ENCODE measurements at places on chromosomes 3 and 15.

GRCh38 chr3:105837143-105837740, 31.6 kb downstream of the CBLB start:
- H3K36me3 ChIP-seq = no peaks in the 10 kb centered on the region
- H3K4me1 ChIP-seq = no peaks in the 10 kb centered on the region
- no peak overlapping the region for H3K27ac ChIP-seq
- DNase-seq = no peak
- H3K27me3 ChIP-seq = no peaks in the 10 kb centered on the region
- no peak overlapping the region for H3K4me3 ChIP-seq

GRCh38 chr3:45760878-45761711, 35.2 kb downstream of the SLC6A20 start:
- no peak overlapping the region for H3K27ac ChIP-seq
- peak; percentile 55 for DNase-seq
- no peak overlapping the region for H3K4me3 ChIP-seq
- H3K27me3 ChIP-seq = no peaks in the 10 kb centered on the region
- no peaks in the 10 kb centered on the region for H3K4me1 ChIP-seq

DNA sequence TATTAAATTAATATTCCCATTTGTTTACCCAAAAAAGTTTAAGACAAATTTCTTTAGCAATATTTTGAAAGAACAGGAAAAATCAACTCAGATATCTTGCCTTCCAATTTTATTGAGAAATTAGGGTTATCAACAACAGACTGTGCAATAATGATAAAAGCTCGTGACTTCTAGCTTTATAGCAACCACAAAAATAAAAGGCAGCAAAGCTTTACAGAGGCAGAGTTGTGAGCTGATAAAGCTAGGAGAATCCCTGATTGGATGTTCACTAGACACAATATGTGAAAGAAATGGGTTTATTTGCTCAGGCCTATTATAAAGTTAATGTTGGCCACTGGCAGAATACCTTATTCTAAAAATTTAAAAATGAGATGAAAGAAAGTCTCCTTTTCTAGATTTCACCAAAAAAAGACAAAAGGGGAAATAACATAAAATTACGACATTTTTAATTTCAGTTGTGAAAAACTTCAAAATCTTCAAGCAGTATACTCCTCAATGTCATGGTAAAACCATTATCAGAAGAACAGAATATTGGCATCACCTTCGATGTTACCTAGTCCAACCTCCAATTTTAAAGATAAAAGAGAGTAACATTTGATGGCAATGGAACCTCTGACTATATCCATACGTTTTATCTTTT, 2.8 kb downstream of the VPS13C start:
- no peaks in the 10 kb centered on the region for H3K36me3 ChIP-seq
- H3K27me3 ChIP-seq = no peaks in the 10 kb centered on the region
- no peak for DNase-seq
- H3K4me3 ChIP-seq = no peak overlapping the region
- H3K4me1 ChIP-seq = peaks cover 2% of the 10 kb centered on the region
- no peak overlapping the region for H3K27ac ChIP-seq

- H3K27me3 ChIP-seq = no peaks in the 10 kb centered on the region
- H3K36me3 ChIP-seq = no peaks in the 10 kb centered on the region
- H3K4me3 ChIP-seq = no peak overlapping the region
- no peaks in the 10 kb centered on the region for H3K4me1 ChIP-seq
- no peak overlapping the region for H3K27ac ChIP-seq
These were observed 44.3 kb downstream of the NMNAT3 start for GRCh38 chr3:139633511-139633910.

DNA sequence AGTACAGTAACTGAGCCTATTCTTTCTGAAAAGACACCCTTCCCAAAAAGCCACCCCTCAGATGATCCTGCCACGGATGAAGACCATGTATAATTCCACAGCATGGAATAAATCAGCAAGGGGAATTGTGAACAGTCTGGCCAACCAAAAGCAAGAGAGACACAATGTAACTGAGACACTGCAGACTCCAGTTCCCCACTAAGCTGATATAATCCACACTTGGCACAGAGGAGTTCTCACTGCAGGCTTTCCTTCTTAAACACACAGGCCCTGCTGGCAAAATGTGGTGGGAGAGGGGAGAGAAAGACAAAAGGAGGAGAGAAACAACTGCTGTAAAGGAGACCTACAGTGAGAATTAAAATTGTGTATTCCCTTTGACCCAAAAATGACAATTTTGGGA, 12.7 kb downstream of the GPR156 start:
- DNase-seq = no peak
- no peaks in the 10 kb centered on the region for H3K4me1 ChIP-seq
- no peaks in the 10 kb centered on the region for H3K27me3 ChIP-seq
- no peak overlapping the region for H3K27ac ChIP-seq
- no peak overlapping the region for H3K4me3 ChIP-seq
- no peaks in the 10 kb centered on the region for H3K36me3 ChIP-seq

DNA sequence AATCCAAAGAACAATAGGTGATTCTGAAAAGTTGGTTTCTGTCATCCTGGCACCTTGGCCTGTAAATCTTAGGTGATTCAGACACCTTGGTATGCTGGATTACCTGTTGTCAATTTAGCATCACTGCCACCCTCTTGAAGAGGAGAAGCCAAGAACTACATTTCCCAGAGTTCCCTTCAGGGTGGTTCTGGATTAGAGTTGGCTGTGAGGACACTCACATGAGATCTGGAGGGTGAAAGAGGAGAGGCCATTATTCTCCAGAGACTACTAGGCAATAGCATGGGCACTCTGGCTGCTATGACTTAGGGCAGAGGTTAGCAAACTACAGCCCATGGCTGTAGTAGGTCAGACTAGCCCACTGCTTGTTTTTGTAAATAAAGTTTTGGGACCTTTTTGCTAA, 41.7 kb upstream of the CORO2B start:
- DNase-seq = no peak
- no peaks in the 10 kb centered on the region for H3K36me3 ChIP-seq
- no peaks in the 10 kb centered on the region for H3K27me3 ChIP-seq
- H3K27ac ChIP-seq = no peak overlapping the region

- H3K4me1 ChIP-seq = no peaks in the 10 kb centered on the region
- no peak overlapping the region for H3K4me3 ChIP-seq
- no peak overlapping the region for H3K27ac ChIP-seq
- H3K27me3 ChIP-seq = no peaks in the 10 kb centered on the region
These were observed 117.7 kb upstream of the RASGRP1 start for GRCh38 chr15:38682363-38682762.

DNA sequence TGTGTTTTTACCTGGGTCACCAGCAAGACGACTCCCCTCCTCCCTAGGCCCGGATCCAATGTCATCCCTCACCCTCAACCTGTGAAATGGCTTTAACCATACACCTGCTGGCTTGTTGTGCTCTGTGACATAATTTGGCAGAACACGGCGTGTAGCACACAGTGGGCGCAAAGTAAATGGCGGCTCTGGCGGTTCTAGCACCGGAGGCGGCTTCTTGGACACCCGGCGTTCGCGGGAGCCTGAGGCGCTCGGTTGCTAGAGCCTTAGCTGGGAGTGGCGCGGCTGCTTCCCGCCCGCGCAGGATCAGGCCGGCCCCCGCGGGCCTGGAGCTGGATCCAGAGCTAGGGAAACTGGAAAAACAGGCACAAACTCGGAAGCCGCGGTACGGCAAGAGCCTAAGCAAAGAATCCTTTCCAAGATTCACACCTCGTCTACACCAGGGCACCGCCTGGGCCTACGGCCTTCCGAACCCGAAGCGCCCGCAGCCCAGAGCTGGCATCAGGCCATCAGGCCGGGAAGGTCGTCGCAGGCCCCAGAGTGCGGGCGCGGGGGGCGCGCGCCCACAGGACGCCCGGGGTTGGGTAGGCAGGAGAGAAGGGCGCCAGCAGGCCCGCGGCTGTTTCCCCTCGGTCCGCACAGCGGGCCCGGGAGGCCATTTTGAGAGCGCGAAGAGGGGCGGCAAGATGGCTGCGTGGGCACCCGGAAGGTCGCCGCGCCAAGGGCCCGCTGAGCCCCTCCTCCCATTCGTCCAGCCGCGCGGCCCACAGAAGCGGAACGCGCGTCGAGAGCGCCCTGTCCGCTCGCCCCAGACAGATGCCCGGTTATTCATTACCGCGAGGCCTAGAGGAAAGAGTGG, 43.9 kb upstream of the POLG start:
- H3K27ac ChIP-seq = peak overlapping the region; percentile 66
- no peaks in the 10 kb centered on the region for H3K27me3 ChIP-seq
- H3K36me3 ChIP-seq = no peaks in the 10 kb centered on the region
- H3K4me3 ChIP-seq = peak overlapping the region; percentile 76

GRCh38 chr3:147409143-147410115, at the start of gene ZIC1:
Gene ZIC1, plus strand, starts transcription at chr3:147409365. Its CDS starts 748 bp downstream, at chr3:147410113.
- peaks cover 3% of the 10 kb centered on the region for H3K4me1 ChIP-seq
- H3K27ac ChIP-seq = no peak within 1 kb of the TSS
- peaks cover 100% of the 10 kb centered on the region for H3K27me3 ChIP-seq
- DNase-seq = no peak
- H3K4me3 ChIP-seq = peak within 1 kb of the TSS; percentile 9
- H3K36me3 ChIP-seq = no peaks in the 10 kb centered on the region

DNA sequence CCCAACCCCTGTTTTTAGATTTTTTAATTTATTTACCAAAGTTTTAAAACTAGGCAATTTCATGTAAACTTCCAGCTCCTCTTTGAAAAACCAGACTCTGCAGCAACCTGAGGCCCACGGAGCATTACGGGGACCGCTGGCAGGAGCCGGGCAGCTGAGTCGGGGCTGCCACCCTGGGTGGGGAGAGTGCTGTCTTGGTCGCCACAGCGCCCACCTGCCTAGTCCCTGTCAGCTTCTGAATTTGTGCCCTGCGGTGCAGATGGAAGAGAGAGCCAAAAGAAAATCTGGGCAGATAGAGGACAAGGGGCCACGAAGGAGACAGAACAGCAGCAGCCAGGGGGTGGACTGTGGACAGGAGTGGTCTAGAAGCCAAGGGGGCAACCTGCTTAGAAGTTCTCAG, 34.6 kb downstream of the PXYLP1 start:
- no peak for DNase-seq
- no peaks in the 10 kb centered on the region for H3K27me3 ChIP-seq
- no peak overlapping the region for H3K27ac ChIP-seq
- no peaks in the 10 kb centered on the region for H3K4me1 ChIP-seq
- H3K36me3 ChIP-seq = no peaks in the 10 kb centered on the region
- H3K4me3 ChIP-seq = no peak overlapping the region

DNA sequence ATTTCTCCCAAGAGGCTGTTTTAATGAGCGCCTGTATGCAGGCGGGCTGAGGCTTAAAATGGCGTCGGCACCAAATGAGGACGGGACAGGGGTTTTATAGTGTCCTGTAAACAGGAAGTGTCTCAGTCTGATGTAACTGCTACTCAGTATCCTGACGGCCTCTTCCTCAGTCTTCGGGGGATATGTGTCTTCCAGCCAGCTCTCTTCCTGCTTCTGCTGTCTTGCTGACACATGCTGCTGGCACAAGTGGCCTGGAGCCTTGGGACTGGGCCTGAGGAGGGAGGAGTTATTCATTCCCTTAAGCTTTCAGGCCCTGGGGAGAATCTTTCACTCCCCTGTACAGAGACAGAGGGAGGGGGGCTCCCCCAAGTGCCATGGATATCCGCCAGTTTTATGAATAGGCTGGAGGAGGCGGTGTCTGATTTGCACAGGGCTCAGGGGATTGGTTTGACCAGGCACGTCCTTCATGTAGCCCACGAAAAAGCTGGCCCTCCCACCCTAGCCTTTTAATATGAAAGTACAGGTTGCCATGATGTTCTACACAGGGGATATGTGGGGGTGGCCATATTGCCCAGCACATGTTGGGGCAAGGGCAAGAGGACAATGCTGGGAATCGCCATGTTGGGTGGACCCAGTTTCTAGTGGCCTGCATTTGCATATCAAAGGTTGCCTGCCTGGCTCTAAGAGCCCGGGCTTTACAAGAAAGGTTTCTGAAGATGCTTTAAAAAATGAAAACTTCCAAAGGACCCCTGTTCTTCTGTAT, 19.9 kb downstream of the NDUFB4 start:
- H3K4me3 ChIP-seq = no peak overlapping the region
- H3K36me3 ChIP-seq = no peaks in the 10 kb centered on the region

- H3K27me3 ChIP-seq = no peaks in the 10 kb centered on the region
- no peaks in the 10 kb centered on the region for H3K36me3 ChIP-seq
- H3K4me3 ChIP-seq = no peak overlapping the region
- peaks cover 6% of the 10 kb centered on the region for H3K4me1 ChIP-seq
These were observed 161.0 kb upstream of the CGNL1 start for GRCh38 chr15:57215326-57215725.

DNA sequence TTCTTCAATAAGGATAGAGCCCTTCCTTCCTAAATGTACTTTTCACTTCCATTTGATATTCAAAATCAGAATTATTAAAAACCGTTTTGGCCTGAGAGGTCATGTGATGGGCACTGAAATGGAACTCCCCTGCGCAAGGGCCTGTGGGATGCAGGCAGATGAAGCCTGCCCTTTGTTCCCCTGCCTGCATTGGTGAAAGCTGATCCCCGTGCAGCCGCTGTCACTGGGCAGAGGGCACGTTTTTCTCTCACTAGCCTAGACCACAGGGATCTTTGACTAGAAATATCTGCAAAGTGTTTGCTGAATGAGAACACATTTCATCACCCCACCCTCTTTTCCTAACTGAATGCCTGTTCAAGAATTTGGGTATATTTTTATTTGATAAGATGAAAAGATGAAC, 74.9 kb downstream of the TIPARP start:
- no peak overlapping the region for H3K4me3 ChIP-seq
- no peak for DNase-seq
- H3K36me3 ChIP-seq = no peaks in the 10 kb centered on the region
- no peak overlapping the region for H3K27ac ChIP-seq
- H3K27me3 ChIP-seq = no peaks in the 10 kb centered on the region

DNA sequence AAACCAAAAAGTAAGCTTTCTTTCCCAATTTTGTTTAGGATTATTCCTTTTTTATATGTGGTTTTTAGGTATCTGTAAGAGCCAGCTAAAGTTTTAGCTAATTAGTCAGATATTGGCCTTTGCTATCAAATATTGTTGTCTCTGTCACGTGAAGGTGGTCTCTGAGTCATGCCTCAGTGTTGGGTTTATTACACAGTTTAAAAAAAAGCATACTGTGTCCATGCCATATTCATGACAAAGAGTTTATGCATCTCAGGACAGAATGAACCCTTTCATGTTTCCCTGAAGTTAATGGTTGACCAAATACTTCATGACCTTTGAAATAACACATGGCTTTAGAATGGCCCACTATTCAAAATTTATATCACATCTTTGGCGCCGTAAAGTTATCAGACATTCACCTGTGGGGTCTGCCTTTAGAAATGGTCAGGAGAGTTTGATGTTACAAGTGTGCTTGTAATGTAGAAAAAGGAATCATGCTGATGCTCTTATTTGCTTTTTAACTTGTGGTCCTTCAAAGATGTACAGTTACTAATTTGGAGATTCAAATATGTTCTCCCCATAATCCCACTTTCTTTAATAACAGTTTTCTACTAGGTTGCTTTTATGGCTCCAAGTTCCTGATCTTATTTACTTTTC, 101.5 kb downstream of the MYRIP start:
- H3K27ac ChIP-seq = no peak overlapping the region
- no peaks in the 10 kb centered on the region for H3K27me3 ChIP-seq
- DNase-seq = no peak

GRCh38 chr3:184730924-184731323, 19.1 kb upstream of the MAGEF1 start:
- H3K27me3 ChIP-seq = no peaks in the 10 kb centered on the region
- H3K4me3 ChIP-seq = no peak overlapping the region
- H3K36me3 ChIP-seq = no peaks in the 10 kb centered on the region

- no peak for DNase-seq
- no peaks in the 10 kb centered on the region for H3K36me3 ChIP-seq
- no peaks in the 10 kb centered on the region for H3K4me1 ChIP-seq
- no peak overlapping the region for H3K4me3 ChIP-seq
These were observed 28.3 kb upstream of the MASP1 start for GRCh38 chr3:187319699-187320302.

All from breast epithelium (tissue), 4 donors.